ENCODE measurements at places on chromosomes 11 and 22.
A peak's percentile ranks its signal among the peaks of the same experiment; 100 is the strongest.

- DNase-seq: no peak
These were observed 12.9 kb downstream of the DNAL4 start for GRCh38 chr22:38781033-38781432.

DNA sequence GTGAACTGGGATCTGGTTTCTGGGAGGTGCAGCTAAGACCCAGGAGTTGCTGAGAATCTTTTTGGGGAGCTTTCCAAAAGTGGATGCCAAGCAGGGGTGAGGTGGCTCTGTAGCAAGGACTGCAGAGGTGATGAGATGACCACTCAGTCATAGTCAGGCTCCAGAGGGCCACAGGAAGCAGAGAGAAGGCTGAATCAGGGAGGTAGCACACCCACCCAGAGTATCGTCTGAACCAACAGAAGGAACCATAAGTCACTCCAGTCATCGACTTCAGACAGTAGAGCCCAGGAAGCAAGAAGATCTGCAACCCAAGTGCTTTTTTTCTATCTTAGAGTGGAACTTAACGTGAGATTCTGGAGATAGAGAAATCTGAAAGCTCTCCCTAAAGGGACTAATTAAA is 335.7 kb upstream of the MPPED2 start:
- no peak for DNase-seq

DNA sequence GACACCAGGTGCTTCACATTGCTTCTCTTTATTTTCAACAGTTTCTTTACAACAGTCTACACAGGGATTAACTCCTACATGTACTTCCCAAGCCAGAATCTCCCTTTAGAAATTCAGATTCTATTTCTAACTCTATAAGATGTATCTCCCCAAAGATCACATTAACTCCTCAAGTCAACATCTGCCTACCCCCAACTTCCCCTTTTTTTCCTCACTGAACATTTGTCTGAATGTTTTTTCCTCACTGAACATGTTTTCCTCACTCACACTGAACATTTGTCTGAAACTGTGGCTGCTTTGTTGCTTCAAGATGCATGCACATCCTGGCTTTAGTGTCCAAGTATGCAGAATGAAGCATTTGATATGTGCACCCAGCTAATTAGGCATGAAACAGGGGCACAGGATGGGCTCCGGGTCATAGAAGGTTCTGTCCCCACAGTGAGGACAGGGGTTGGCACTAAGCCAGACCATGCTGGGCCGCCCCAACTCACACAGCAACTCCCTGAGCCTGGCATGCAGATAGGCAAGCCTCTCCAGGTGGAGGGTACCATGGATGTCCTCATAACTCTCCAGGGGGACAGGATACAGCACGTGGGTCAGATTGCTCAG is 11.3 kb downstream of the PRAME start:
- no peak for DNase-seq

DNA sequence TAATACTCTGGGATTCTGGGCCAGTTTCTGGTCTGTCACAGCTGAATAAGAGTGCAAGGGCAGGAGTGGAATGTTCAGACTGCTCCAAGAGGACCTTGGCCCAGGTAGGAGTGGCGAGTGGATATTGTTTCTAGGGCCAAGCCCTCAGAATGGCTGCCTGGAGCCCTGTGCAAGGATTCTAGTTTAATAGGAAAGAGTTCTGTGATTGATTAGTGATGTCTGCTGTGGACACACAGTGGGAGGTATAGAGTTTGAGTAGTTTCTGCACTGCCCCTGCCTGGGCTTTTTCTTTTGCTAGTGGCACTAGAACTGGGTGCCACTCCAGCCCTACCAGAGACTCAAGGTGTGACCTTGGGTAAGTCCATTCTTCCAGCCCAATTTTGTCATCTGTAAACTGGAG is 9.7 kb upstream of the MPPED1 start:
- no peak for DNase-seq

GRCh38 chr11:114340311-114341131 is 44.3 kb downstream of the NNMT start:
- peak; percentile 76 for DNase-seq

GRCh38 chr11:73585834-73586575 is 11.9 kb downstream of the FAM168A start:
- no peak for DNase-seq

DNA sequence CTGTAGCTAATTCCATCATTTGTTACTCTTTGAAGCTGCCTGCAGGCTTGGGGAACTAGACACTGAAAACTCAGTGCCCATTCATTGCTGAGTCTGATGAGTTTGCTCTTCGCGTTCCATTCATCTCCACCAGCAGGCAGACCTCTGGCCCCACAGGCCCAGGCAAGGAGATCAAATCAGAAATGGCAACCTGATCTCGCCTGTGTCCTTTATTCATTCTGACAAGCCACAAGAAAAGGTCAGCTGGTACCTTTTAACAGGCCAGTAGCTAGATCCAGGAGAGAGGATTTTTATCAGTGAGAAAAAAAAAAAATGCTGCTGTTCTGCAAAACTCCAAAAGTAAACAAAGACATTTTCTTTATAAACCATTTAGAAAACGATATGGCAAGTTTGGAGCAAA is 742.5 kb downstream of the ETS1 start:
- no peak for DNase-seq

Data from NCI-H82 (cell line).